ENCODE measurements at places on chromosomes 2 and 18. TPM values are rescaled to one million over a fixed set of nuclear protein-coding genes. Genes with fewer than 3 reads are reported as not detected.

The SH3RF3 gene
- total RNA-seq = 0.42 TPM

The PRKAG3 gene
- total RNA-seq = not detected

DNA sequence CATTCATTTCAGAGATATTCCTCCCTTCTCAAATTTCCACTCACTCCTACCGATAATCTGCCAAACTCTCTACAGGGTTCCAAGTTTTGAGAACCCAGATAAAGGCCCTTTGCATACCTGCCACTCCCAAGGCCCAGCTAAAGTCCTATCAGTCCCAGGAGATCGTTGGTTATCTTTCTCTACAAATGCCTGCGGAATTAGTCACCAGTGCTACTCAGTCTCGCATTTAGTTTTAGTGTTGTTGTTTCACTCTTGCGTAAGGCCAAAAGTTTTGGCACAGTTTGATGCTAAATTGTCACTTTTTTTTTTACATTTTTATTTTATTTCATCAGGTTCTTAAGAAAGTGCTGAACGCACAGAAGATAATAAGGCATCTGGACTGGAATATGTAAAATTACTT, 29.2 kb upstream of the SETBP1 start:
- H3K27me3 ChIP-seq = no peaks in the 10 kb centered on the region
- no peak overlapping the region for H3K27ac ChIP-seq
- DNase-seq = no peak
- no peaks in the 10 kb centered on the region for H3K36me3 ChIP-seq

The REG3A gene
- not detected for total RNA-seq

GRCh38 chr2:1060987-1061386, 110.3 kb downstream of the SNTG2 start:
- no peak overlapping the region for H3K27ac ChIP-seq
- H3K27me3 ChIP-seq = no peaks in the 10 kb centered on the region
- H3K36me3 ChIP-seq = no peaks in the 10 kb centered on the region
- H3K4me1 ChIP-seq = no peaks in the 10 kb centered on the region
- DNase-seq = no peak

GRCh38 chr18:57947117-57947516, 96.9 kb upstream of the NEDD4L start:
- no peaks in the 10 kb centered on the region for H3K27me3 ChIP-seq
- no peaks in the 10 kb centered on the region for H3K36me3 ChIP-seq
- H3K4me1 ChIP-seq = no peaks in the 10 kb centered on the region
- no peak overlapping the region for H3K4me3 ChIP-seq
- DNase-seq = no peak

DNA sequence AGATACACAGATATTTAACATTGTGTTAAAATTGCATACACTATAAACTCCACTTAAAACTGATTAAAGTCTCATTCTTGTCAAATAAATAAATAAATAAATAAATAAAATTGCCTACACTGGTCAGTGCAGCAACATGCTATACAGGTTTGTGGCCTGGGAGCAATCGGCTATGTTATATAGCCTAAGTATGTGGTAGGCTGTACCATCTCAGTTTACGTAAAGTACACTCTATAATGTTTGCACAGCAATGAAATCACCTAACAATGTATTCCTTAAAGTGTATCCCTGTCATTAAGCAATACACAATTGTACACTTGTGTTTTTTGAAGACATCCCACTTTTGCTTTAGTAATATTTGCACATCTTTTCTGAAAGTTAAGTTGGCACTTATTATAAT, 337.7 kb upstream of the SETBP1 start:
- DNase-seq = no peak
- no peaks in the 10 kb centered on the region for H3K27me3 ChIP-seq
- no peak overlapping the region for H3K27ac ChIP-seq

GRCh38 chr2:233471291-233472035, 95.1 kb downstream of the USP40 start:
- DNase-seq = no peak
- H3K36me3 ChIP-seq = peaks cover 4% of the 10 kb centered on the region
- H3K27me3 ChIP-seq = no peaks in the 10 kb centered on the region
- no peaks in the 10 kb centered on the region for H3K4me1 ChIP-seq
- H3K27ac ChIP-seq = no peak overlapping the region

- no peak overlapping the region for H3K27ac ChIP-seq
- H3K36me3 ChIP-seq = no peaks in the 10 kb centered on the region
- 0 out of 2 replicates have a peak, but pooled peaks cover 3% of the 10 kb centered on the region for H3K4me1 ChIP-seq
- H3K27me3 ChIP-seq = no peaks in the 10 kb centered on the region
- no peak for DNase-seq
Observed at GRCh38 chr18:67525328-67526099, 9.0 kb upstream of the DSEL start.

DNA sequence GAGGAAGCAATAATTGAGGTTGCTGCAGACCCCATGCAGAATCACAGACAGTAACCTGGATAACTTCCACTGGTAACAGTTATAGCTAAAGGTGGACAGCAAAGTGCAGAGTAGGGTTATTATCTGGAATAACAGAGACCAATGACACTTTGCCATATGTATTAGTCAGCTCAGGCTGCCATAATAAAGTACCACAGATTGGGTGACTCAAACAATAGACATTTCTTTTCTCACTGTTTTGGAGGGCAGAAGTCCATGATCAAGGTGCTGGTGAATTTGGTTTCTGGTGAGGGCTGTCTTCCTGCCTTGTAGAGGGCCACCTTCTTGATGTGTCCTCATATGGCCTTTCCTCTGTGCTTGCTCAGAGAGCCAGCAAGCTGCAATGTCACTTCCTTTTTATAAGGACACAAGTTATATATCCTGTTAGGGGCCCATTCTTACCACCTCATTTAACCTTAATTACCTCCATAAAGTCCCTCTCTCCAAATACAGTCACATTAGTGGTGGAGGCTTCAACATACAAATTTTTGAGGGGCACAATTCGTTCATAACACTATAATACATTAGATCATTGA, 191.0 kb upstream of the LRP1B start:
- DNase-seq = no peak
- H3K4me1 ChIP-seq = no peaks in the 10 kb centered on the region
- no peaks in the 10 kb centered on the region for H3K27me3 ChIP-seq
- no peaks in the 10 kb centered on the region for H3K36me3 ChIP-seq
- no peak overlapping the region for H3K27ac ChIP-seq
- no peak overlapping the region for H3K4me3 ChIP-seq

DNA sequence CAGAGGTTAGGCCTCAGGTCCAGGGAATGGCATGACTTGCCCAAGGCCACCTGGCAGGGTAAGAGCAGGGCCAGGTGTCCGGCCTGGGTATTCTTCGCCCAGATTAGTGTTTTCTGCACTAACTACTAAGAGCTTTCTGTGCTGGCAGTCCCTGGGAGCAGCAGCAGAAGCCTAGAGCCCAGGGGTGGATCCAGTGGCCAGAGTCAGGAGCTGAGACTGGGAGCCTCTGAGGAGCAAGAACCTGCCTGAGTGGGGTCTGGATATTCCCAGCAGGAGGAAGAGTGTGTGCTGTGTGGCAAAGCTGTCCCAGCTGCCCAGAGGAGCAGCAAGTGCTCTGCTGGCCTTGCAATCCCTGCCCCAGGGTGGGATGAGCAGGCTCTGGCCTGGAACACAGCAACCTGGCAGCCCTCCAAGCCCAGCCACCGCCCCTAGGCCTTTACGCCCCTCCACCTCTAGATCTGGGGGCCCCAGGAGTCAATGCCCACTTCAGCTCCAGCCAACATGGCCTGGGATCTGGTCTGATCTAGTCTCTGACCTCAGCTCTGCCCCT, 30.7 kb upstream of the GPAT2 start:
- no peak for DNase-seq
- H3K4me1 ChIP-seq = peaks cover 7% of the 10 kb centered on the region
- no peak overlapping the region for H3K27ac ChIP-seq
- no peaks in the 10 kb centered on the region for H3K36me3 ChIP-seq
- no peak overlapping the region for H3K4me3 ChIP-seq
- H3K27me3 ChIP-seq = no peaks in the 10 kb centered on the region

The FSHR gene
- total RNA-seq = not detected

- H3K27me3 ChIP-seq = no peaks in the 10 kb centered on the region
- no peak overlapping the region for H3K4me3 ChIP-seq
- H3K4me1 ChIP-seq = no peaks in the 10 kb centered on the region
- no peaks in the 10 kb centered on the region for H3K36me3 ChIP-seq
- DNase-seq = no peak
Observed at GRCh38 chr18:32258558-32259204, 68.8 kb downstream of the MEP1B start.

DNA sequence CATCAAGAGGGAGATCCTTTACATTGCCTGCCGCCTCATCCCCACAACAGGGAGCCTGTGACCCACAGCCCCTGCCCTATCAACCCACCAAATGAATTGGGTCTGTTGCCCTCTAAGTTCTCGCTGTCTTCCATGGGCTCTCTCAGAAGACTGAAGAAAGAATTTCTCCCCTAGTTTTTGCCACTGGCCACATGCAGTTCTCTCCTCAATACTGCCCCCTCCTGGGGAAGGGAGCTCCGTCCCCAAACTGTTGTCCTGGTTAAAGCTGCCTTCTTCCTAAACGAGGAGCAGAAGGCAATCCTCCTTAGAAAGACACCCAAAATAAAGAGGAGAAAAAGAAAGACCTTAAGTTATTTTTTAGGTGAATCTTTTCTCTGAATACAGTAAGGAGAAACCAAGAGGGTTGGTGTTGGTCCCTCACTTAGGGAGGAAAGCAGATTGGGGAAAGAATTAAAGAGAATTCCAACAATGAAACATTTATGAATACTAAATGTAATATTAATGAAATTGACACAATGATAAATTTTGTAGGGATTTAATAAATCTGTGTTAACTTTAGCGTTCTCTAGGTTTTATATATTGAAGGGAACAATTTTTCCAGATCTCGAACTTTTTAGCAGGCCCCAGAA, 31.1 kb upstream of the SATB2 start:
- DNase-seq = peak; percentile 88
- no peaks in the 10 kb centered on the region for H3K27me3 ChIP-seq
- H3K4me3 ChIP-seq = no peak overlapping the region
- no peak overlapping the region for H3K27ac ChIP-seq
- no peaks in the 10 kb centered on the region for H3K4me1 ChIP-seq

GRCh38 chr2:191189112-191189635, 38.4 kb upstream of the STAT4 start:
- no peak overlapping the region for H3K27ac ChIP-seq
- H3K36me3 ChIP-seq = no peaks in the 10 kb centered on the region
- no peak overlapping the region for H3K4me3 ChIP-seq
- no peak for DNase-seq
- H3K27me3 ChIP-seq = no peaks in the 10 kb centered on the region

DNA sequence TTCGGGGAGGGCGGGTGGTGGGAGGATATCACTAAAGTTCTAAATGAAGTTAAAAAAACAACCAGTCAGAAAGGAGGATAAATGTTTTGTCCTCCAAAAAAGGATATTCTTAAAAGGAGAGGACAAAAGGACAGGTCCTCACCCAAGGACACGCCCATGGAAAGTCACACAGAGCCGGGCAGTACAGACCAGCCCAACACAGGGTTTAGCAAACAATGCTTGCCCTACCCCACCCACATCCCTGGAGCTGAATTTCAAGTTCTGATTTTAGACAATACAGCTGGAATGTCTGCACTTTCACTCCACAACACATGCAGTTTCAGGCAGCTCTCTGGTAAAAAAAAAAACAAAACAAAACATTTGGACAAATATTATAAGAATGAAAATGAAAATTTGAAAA, 67.9 kb downstream of the SLC9A4 start:
- H3K27me3 ChIP-seq = no peaks in the 10 kb centered on the region
- DNase-seq = no peak

The RUFY4 gene
- not detected for total RNA-seq

DNA sequence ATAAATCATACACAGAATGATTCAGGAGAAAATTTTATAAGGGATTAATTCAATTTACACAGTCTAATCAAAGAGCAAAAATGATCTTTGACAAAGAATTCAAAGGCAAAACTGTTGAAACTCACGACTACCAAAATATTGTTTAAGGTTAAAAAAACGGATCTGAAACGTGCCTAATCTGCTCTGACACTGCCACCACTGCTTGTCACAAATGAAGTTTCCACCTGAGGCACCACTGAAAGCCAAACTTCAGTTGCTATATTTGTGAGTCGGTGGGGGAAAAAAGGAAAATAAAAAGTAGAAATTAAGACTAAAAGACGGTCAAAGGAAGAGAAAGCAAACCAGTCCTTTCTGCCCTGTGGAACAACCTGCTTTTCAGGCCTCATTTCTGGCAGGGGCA, 140.6 kb upstream of the DNMT3A start:
- no peaks in the 10 kb centered on the region for H3K36me3 ChIP-seq
- H3K27me3 ChIP-seq = no peaks in the 10 kb centered on the region
- no peak for DNase-seq
- H3K4me1 ChIP-seq = no peaks in the 10 kb centered on the region
- no peak overlapping the region for H3K4me3 ChIP-seq

The FN1 gene
- 109 TPM for total RNA-seq

The OTOS gene
- not detected for total RNA-seq

DNA sequence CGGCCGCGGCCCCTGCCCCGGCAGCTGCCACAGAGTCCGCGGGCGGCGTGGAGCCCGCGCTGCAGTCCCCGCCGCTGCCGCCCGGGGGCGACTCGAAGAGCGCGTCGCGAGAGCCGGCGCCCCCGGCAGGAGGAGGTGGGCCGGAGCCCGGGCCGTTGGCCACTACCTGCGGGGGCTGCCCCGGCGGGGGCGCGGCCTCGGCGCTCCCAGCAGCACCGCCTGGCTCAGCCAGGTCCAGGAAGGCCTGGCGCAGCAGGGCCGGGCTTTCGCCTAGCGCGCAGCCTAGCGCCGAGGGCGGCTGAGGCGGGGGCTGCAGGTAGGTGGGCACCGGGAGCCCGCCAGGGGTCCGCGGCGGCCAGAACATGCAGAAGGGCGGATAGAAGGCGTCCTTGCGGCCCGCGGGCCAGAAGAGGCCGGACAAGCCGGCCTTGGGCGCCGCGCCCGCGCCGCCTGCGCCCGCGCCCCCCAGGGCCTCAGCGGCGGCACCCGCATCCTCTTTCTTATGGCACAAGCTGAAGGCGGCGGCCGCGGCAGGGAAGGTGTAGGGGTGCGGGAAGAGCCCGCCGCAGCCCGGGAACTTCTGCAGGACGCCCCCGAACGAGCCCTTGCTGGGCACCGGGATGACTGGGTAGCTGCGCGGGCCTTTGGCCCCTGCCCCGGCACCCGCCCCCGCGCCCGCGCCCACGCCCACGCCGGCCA, 3.9 kb downstream of the SKOR2 start:
- H3K27ac ChIP-seq = no peak overlapping the region
- peaks cover 52% of the 10 kb centered on the region for H3K27me3 ChIP-seq
- DNase-seq = no peak
- no peaks in the 10 kb centered on the region for H3K36me3 ChIP-seq

The AGPS gene
- total RNA-seq = 57.8 TPM

GRCh38 chr2:222320436-222321395, 21.9 kb upstream of the PAX3 start:
- peak; percentile 65 for DNase-seq
- H3K27me3 ChIP-seq = peaks cover 44% of the 10 kb centered on the region
- H3K36me3 ChIP-seq = no peaks in the 10 kb centered on the region
- no peaks in the 10 kb centered on the region for H3K4me1 ChIP-seq
- H3K27ac ChIP-seq = no peak overlapping the region

The TSN gene
- 96.3 TPM for total RNA-seq

- no peak for DNase-seq
- no peak overlapping the region for H3K4me3 ChIP-seq
- no peaks in the 10 kb centered on the region for H3K36me3 ChIP-seq
- no peaks in the 10 kb centered on the region for H3K27me3 ChIP-seq
- no peak overlapping the region for H3K27ac ChIP-seq
- H3K4me1 ChIP-seq = no peaks in the 10 kb centered on the region
Observed at GRCh38 chr2:232609607-232610006, 23.8 kb upstream of the EFHD1 start.

- H3K27ac ChIP-seq = no peak overlapping the region
- DNase-seq = no peak
- H3K36me3 ChIP-seq = no peaks in the 10 kb centered on the region
- peaks cover 3% of the 10 kb centered on the region for H3K4me1 ChIP-seq
- H3K27me3 ChIP-seq = peaks cover 12% of the 10 kb centered on the region
Observed at GRCh38 chr18:76499021-76499420, 4.0 kb upstream of the ZNF516 start.
